ENCODE measurements at places on chromosomes 16 and 17. TPM values are rescaled to one million over a fixed set of nuclear protein-coding genes. Genes with fewer than 3 reads are reported as not detected.

DNA sequence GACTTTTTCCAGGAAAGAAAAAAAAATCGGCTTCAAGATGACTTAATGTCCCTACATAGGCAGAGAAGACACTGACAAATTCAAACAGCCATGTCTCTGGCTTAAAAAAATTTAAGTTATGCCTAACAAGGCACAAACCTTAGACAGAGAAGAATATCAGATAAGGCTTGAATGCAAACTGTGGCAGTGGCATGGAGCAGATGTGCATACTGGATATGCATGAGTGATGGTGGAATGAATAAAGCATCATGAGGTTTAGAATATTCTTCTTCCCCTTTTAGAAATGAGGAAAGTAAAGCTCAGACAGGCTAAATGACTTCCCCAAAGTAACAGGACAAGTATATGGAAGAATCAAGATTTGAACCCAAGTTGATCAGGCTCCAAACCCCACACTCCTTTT, 23.2 kb upstream of the WSCD1 start:
- DNase-seq: no peak

GRCh38 chr16:54309341-54309740, 22.8 kb upstream of the IRX3 start:
- no peak for DNase-seq

The SLC16A11 gene
- total RNA-seq: 0.61 TPM

The LRRC46 gene
- total RNA-seq: 0.43 TPM

The SLC6A2 gene
- 0.09 TPM for total RNA-seq

DNA sequence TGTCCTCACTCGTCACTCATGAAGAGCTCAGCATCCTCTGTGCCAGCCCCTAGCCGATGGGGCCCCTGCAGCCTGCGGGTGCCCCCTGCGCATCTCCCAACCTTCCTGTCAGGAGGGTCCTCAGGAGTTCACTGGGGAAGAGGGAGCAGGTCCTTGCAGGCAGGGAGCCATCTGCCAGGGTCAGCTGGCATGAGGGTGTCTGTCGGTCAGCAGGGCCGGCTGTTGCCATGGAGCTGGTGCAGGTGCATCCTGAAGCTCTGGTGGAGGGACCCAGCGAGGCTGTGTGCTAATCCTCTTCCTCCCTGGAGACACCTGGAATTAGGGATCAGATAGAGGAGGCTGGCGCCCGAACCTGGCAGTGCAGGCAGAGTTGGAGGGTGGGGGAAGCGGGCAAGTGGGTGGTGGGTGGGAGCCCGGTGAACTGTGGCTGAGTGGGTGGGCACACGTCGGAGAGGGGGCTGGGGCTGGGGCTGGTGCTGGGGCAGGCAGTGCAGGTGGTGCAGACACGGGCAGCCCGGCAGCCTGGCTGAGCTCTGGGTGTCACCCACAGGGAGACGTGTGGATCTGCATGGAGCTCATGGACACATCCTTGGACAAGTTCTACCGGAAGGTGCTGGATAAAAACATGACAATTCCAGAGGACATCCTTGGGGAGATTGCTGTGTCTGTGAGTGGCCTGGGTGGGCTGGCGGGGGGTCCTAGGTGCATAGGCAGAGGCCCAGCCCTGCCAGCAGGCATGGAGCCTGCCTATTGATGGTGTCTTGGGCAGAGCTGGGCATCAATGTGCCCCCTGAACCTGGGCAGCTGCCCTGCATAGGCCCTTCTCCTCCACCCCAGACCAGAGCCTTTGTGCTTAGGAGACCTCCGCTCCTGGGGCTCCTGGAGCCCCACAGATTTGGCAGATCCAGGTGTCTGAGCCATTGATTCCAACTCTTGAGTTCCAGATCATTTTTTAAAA, 17.4 kb downstream of the MAP2K3 start:
- DNase-seq: no peak

The TEKT5 gene
- total RNA-seq: 1.1 TPM

DNA sequence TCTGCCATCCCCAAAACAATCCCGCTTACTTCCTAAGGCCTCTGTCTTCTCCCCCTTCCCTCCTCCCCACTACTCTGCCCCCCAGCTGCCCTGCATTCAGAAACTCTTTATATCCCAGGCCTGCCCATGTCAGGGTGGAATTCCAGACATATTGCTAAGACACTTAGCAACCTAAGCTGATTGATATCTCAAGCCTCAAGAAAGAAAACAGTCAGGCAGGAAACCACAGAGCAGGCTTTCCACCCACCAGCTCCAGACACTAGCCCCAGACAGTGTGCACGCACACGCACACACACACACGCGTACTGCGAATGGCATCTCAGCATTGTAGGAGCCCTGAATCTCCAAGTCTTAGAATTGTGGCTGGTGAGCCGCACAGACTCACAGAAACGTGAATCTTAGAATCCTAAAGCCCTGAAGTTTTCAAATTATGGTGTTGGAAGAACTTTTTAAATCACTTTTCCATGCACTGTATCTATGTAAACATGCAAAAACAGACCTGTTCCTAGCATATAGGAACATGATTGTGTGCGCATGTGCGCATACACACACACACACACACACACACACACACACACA, 8.8 kb upstream of the LPCAT2 start:
- DNase-seq: no peak

DNA sequence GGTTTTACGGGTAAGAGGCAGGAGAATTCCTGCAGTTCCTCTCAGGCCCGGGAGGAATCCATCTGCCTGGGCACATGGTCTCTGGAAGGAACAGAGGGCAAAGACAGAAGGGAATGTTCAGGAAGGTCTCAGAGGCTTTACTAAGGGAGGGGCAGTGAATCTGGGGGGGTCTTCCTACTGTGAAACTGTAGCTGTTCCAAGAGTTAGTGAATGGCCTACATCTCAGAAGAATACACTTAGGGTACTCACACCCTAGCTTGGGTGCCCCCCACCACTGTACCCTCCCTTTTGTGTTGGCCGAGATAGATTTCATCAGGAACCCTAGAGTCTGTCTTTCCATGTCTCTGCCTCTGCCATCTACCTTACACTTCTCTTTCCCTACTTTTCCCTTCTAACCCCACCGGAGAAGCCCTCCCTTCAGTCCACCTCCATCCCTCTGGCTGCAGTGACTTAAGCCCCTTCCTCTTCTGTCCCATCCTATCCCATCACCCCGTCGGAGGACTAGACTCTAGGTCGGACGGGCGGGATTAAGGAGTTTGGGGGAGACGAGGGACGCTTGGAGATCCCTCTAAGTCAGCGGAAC, 316 bp downstream of the DLG4 start:
- DNase-seq: no peak
